Activated naive CD8-positive, alpha-beta T cell treated with anti-CD3 and anti-CD28 coated beads, Interleukin-2, amount 10 ng/mL, durations not matched to agents 7 days and 5 days (primary cell): ENCODE measurements at places on chromosomes 2 and 18. TPM values are rescaled to one million over a fixed set of nuclear protein-coding genes. Genes with fewer than 3 reads are reported as not detected.

DNA sequence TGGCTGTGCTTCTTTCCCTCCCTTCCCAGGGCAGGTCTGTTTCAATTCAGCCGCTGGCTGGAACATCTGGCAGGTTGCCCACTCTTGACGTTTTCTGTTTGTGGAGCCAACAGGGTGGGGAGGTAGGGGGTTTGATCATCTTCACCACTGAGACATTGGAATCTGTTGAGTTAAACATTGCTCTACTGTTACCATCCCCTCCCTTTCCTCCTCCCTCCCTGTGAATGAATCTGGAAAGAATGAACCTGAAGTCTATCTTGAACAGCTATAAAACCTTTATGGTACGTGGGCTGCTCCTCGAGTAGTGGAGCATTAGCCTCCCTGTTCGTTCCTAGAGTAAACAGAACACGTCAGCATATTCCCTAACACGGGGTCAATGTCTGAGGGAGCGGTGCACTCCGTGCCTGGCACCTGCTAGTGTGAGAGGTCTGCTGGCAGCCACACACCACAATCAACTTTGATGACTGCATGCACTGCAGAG, 249.9 kb upstream of the RBBP8 start:
- no peak for DNase-seq

DNA sequence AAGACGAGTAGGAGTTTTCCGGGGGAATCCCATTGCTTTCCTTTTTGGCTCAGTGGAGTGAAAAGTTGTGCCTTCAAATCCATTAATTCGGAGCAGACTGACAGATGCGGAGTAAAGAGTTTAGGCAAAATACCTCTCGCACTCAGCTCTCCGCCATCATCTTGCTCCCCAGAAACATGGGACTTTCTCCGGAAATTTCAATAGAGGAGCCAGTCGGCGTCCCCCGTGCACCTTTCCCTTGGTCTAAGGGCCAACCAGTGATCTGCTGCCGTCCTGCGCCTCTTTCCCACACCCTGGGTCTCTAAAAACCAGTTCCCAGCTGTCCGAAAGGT, 318 bp downstream of the TYW5 start:
- DNase-seq = no peak

DNA sequence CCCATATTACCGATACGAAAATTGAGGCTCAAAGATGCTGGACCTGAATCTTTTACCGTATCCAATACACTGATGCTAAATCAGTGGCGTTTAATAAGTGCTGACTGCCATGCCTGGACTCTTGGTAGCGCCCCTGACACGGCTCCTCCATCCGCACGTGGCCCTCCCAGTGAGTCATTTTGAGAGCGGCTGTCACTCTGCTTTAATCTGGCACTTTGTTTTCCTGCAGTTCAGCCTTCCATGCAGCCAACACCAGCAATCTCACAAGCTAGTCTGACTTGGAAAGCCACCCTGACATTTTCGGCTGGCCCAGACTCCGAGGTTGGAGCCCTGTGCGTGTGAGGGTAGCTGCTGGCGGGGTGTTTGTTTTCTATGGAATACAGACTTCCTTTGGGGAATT, 155.1 kb upstream of the LMAN1 start:
- no peak for DNase-seq

DNA sequence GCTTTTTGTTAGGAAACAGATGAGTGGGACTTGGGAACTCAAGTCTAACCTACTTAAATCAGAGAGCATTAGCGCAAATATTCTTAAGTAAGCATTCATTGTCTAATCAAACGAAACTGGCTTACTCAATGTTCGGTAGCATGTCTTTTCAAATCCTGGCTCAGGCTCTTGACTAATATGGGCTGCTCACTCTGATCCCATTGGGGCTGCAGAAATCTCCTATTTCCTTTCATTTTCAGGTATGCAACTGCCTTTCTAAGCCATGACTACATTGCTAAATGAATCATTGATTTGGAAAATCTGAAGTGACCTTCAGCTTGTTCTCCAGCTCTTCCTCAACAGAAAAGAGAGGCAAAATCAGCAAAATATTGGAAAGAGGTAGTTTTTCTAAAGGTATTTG, 2084.4 kb upstream of the PIK3C3 start:
- DNase-seq = no peak

DNA sequence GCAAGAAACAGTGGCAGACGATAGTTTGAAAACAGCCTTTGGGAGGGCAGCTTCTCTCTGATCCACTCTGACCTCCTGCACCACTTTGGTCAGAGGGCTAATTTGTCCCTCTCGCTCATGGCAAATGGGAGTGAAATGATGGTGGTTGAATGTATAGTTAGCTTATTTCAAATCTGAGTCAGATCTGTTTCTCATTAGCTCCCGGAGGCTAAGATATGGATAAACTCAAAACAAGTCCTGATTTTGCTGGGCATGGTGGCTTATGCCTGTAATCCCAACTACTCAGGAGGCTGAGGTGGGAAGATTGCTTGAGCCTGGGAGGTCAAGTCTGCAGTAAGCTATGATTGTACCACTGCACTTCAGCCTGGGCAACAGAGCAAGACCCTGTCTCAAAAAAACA, 145.0 kb downstream of the ALK start:
- DNase-seq = no peak

DNA sequence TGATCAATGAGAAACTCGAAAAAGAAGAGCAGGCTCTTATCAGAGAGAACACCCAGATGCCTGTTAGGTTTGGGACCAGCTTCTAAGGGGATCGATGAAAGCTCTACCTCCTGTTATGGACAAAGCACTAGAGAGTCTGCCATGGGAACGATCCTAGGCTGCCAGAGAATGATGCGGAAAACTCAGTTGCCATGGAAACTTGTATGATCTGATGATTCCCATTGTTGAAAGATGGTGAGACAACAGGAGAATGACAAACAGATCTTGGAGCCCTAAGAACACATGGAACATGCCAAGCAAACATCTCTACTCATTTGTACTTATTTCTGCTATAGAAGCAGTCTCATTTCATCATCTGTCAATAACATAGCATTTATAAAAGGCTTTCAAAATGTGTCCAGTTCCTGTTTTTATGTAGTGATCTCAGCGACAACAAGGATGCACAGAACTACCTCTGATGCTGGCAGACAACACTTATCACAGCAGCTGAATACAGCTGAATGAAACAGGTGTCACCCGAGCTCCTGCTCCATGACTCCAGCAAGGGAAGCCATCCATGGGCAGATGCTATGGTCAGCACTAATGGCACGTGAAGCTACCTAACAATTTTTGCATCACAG, 59.6 kb downstream of the NCKAP5 start:
- no peak for DNase-seq

DNA sequence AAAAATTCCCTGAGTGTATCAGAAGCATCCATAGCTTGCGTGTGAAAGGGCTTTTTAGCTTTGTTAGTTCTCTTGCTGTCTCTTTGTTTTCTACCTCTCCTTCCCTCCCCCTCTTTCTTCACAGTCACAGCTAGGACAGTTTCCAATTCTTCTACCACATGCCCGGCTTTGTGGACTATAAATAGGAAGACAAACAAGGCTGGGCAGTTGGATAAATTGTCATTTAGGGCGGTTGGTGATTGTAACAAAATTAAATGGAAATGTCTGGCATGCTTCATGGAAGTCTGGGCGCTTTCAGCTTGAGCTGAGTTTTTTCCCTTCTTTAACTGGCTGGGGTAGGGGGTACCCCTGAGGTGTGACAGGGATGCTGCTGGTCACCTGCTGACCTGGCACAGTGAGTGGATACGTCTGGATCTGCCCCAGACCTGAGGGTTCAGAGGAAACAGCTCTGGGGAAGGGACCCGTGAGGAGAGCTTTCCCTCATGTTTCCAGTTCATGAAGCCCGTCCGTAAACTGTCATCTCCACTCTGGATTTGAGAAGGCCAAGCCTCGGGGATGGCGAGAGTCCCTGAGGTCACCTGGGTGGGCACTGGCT, 29.0 kb upstream of the GIGYF2 start:
- no peak for DNase-seq

DNA sequence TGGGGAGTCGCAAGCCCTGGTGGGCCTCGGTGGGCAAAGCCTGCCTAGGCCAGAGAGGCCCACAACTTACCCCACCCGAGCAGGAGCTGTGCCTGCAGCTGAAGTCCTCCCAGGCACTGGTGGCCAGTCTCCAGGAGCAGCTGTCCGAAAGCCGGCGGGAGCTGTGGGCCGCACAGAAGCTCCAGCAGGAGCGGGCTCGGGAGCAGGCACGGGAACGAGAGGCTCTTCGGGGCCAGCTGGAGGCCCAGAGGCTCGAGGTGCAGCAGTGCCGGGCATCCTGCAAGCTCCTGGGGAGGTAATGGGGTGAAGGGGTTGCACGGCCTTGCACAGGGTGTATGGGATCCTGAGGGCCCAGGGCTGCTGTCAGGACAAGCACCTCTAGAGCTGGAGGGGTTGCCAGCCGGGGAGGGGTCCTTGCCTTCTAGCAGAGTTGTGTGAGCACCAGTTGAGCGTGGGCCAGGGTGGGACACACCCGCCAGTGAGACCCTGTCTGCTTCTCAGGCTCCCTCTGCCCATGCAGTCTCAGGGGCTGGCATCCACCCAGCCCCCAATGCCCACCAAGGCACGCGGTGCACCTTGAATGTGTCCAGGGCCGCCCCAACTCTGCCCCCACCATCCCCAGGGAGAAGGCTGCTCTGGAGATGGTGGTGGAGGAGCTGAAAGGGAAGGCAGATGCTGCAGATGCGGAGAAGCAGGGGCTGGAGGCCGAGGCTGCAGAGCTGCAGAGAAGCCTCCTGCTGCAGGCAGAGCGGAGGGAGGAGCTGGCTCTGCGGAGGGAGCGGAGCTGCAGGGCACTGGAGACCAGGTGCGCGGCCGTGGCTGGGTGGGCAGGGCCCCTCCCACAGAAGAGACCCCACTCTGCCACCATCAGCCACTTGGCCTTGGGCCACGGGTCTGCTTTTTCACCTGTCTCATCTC, 27.2 kb downstream of the CROCC2 start:
- peak; percentile 27 for DNase-seq

DNA sequence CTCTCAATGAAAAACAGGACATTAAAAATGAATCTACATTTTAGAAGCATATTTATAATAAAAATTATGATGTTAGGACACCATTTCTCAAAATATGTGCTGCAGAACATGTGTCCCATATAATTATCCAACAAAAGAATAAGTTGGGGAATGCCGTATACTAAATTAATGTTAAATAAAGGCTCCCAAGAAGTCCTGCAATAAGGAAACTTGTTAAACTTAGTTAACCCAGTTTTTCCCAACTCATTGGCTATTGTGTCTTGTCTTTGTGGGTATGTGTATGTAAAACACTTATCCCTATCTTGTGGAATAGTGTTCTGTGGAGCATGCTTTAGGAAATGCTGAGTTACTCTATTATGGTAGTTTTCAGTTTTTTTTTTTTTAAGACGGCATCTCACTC, 25.6 kb upstream of the GTF2A1L start:
- DNase-seq = no peak

GRCh38 chr2:226902041-226902966, 66.5 kb downstream of the RHBDD1 start:
- no peak for DNase-seq

- DNase-seq = no peak
These were observed 401.0 kb upstream of the ZEB2 start for GRCh38 chr2:144920755-144921530.

- DNase-seq = no peak
These were observed 20.4 kb downstream of the TTC32 start for GRCh38 chr2:19881221-19881907.

DNA sequence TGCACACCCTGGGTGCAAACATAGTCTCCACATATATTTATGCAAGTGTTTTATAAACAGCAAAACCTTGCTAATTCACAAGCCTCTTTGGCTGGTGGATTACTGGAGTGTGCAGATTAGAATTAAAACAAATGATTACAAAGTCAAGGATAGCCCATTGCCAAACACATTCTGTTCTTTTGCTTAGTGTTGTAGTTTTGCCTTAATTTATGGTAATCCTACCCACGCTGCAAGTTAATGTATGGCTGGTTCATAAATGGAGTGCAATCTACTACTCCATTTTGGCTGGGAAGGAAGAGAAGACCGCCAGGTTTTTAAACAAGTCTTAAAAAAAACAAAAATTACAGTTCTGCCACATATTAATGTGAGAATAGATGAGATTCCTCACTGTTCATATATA, 883.1 kb upstream of the KLHL29 start:
- DNase-seq = no peak

DNA sequence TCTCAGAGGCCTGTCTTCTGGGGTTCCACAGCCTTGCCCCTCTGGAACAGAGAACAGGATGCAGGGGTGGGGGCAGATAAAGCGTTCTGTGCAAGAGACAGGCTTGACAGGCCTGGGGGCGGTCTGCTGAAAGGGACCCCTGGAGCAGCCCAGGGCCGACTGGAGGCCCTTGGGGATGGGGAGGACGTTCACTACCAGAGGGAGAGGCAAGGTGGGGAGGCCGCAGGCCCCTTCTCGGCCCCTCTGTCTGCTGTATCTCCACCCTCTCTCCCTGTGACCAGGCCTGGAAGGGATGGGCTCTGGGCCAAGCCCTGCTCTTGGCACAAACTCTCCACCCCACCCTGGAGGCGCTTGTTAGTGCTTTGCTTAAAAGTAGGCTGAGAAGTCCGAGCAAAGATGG, 27.3 kb upstream of the INHBB start:
- no peak for DNase-seq

GRCh38 chr2:9327873-9328352, 95.4 kb downstream of the ITGB1BP1 start:
- DNase-seq = no peak

DNA sequence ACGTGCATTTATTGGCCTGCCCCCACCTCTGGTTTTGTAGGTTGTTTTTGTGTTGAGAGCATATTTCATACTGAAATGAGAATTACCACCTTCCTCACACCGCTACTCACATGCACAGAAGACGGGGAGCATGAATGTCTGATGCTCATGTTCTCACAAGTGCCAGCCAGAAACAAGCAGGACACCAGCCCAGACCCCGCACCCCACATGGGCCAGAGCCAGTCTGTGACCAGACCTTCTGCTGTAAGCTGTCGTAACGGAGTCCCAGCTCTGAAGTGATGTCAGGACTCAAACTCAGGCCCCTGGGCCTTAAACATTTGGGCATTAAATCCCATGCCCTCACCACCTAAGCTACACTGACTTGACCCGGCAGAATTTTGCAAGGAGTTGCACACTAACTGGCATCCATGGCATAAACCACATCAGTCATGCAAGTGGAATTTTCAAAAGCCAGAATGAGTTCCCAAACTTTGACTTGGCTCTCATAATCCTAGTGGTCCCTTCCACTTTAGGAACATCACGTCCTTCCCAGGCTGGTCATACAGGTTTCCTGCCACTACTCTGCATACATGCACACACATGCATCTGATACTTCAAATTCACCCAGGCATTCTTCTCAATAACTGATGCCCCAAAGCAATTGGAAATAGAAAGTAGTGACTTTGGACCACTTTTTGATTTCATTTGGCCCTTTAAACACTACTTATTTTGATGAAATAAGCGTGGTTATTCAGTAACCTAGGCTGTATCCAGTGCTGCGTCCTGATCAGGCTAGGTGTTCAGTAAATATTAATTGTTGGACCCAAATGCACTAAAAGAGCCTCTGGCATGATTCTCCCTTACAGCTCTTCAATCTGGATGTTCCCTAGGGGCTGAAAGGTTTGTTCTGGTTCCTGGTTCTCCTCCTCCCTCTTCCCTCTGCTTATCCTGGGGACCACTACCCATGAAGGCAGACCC, 223.1 kb upstream of the ID2 start:
- DNase-seq = no peak

GRCh38 chr2:86764661-86765309, 25.9 kb downstream of the CD8A start:
- DNase-seq = no peak

FIGN gene
- not detected for total RNA-seq

NYAP2 gene
- total RNA-seq = not detected

FTCDNL1 gene
- 1.7 TPM for total RNA-seq

RPRM gene
- total RNA-seq = not detected

MC2R gene
- not detected for total RNA-seq

GMPPA gene
- 32.6 TPM for total RNA-seq

GPR45 gene
- total RNA-seq = not detected

SEMA4C gene
- total RNA-seq = 28.8 TPM

PLCD4 gene
- total RNA-seq = 0.54 TPM

SCYGR4 gene
- not detected for total RNA-seq

TMEFF2 gene
- not detected for total RNA-seq
